ENCODE measurements at places on chromosomes 16 and 17.

GRCh38 chr17:79970576-79971068, 65.0 kb downstream of the TBC1D16 start:
- no peak for DNase-seq

DNA sequence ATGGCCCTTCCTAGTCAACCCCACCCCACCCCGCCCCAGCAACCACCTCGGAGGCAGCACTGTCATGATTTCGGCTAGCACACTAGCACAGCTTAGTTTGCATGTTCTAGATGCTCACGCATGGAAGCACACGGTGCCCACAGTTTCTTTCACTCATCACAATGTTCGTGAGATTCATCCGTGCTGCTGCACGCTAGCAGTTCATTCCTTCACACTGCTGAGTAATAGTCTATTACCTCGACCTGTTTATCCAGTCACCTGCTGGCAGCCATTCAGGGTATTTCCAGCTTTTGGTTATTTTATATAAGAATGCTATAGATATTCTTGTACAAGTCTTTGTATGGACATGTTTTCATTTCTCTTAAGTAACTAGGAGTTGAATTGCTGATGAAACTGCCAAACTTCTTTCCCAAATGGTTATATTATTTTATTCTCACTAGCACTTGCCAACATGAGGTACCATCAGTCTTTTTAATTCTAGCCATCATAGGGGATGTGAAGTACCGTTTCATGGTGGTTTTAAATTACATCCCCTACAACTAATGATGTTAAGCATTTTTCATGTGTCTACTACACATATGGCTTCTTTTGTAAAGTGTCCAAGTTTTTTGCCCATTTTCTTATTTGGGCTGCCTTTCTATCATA, 75.7 kb downstream of the CYTH1 start:
- DNase-seq = no peak

DNA sequence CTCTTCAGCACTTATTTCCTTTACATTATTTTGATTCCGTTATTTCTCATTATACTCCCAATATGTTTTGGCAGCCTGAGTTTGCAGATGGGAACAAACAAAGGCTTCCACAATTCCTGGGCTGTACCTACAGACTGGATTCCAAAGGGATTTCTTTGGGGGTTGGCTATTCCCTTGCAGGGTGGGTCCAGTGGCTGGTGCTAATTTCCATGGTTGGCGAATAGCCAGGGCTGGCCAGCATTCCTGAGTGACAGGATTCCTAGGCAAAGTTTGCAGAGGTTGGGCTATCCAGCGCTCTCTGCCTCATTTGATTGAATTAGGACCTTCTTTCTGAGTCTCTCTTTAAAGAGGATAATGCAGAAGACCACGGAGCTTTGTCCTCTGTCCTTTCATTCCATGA, 207.4 kb downstream of the MAF start:
- DNase-seq = no peak

DNA sequence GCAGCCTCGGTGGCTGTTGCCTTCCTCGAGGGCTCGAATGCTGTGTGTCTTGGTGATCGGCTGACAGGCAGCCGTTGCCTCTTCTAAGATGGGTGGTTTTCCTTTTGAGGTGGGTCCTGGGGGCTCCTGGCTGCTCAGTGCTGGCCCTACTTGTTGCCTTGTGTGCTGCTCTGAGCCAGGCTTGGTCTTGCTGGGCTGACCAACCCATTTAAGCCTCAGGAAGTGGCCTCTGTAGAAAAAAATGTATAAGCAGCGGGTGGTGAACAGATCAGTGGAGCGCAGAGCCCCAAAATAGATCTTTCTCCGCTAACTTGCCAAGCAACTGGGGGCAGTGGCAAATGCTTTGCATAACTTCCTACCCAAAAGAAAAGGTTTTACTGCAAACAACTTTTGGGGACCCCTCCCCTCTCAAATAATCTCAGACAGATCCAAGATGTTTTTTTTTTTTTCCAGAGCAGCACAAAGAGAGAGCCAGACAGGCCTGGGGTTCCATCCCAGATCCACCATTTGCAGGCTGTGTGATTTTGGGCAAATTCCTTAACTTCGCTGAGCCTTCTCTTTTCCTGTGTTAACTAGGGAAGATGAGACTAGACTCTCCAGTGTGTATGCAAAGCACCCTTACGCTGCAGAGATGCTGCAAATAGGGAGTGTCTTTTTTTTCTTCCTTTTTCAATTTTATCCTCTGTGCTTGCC, 42.5 kb downstream of the PLCG2 start:
- DNase-seq = no peak

DNA sequence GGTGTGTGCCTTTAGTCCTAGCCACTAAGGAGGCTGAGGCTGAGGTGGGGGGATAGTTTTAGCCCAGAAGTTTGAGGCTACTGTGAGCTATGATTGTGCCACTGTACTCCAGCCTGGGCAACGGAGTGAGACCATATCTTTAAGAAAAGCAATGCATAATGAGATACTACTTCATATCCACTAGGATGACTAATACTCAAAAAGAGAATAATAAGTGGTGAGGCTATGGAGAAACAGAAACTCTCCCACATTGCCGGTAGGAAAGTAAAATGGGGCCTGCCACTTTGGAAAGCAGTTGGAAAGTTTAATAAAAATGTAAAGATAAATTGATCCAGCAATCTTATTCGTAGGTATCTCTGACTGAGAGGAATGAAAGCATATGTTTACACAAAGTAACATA, 4.6 kb upstream of the NPIPB2 start:
- DNase-seq = no peak

- DNase-seq = no peak
Measured at GRCh38 chr17:79332011-79332554, 257.5 kb downstream of the ENGASE start.

DNA sequence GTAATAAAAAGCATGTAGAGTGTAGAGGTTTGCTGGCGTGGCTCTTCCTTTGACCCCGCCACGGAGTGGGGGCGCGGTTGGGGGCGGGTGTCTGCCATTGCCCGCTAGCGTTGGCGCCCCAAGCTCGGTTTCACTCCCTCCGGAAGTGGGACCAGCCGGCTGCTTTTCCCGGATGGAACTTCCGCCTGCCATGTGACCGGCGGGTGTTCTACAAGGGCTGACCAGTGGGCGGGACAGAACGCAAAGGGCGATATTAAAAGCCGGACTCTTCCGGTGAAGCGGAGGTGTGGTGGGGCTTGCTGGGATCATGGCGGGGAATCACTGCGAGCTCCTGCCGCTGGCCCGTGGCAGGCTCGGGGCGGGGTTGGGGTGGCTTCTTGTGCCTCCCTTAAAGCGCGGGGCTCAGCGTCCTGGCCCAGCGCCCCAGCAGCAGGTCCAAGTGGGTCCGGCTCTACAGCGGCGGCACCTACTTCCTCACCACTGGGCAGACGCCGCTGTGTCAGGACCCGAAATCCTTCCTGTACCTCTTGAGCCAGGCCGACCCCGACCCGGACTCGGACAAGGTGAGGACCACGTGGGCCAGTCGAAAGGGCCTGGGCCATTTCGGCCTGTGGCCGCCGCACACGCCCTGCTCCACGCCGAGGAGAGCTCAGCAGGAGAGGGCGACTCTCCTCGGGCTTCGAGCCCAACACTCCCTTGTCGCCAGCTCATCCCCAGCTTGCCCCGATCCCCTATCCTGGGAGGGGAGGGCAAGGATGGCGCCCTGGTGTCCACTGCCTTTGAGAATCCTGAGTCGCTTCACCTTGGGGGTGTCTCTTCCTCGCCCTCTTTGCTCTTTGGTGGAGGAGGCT, 65.6 kb downstream of the PDPK1 start:
- peak; percentile 72 for DNase-seq

DNA sequence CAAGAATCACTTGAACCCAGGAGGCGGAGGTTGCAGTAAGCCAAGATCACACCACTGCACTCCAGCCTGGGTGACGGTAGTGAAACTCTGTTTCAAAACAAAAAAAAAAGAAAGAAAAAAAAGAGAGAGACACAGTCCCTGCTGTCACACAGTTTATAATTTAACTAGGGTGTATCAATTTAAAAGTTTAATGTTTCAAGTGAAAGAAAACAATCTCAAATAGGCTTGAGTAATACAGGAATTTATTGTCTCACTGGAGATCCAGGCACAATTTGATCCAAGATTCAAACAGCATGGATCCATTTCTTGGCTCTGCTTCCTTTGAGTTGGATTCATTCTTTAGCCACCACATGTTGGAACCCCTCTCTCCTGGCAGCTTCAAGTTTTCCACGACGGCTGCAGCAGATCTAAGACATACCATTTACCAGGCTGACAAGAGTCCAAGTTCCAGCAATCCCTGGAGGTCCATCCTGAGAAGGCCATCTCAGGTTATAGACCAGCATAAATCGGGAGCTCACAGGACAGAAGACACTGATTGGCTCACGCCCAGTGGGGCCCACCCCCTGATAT, 97.5 kb downstream of the YPEL2 start:
- DNase-seq = no peak

- DNase-seq = no peak
Measured at GRCh38 chr17:32161506-32162365, 19.4 kb downstream of the RHOT1 start.

- no peak for DNase-seq
Measured at GRCh38 chr17:60168654-60169053, 18.9 kb downstream of the CA4 start.

DNA sequence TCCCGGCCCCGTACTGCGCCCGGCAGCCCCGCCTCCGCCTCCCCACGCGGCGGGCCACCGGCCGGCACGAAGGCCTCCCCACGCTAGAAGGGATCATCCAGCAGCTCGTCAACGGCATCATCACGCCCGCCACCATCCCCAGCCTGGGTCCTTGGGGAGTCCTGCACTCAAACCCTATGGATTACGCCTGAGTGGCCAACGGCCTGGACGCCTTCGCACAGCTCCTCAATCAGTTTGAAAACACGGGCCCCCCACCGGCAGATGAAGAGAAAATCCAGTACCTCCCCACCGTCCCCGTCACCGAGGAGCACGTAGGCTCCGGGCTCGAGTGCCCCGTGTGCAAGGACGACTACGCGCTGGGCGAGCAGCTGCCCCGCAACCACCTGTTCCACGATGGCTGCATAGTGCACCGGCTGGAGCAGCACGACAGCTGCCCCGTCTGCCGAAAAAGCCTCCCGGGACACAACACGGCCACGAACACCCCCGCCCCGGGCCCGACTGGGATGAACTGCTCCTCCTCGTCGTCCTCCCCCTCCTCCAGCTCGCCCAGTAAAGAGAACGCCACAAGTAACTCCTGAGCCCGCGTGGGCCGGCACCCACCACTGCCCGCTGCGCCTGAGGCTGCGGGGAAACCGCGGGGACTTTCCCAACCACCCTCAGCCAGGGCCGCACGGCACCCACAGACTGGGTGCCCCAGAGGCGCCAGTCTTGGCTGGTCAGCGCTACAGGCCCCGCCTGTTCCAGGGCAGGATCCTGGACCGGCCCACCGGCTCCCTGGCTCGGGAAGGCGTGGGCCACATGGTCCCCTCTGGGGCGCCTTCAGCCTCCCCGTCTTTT, 39.0 kb upstream of the AKAP1 start:
- no peak for DNase-seq

DNA sequence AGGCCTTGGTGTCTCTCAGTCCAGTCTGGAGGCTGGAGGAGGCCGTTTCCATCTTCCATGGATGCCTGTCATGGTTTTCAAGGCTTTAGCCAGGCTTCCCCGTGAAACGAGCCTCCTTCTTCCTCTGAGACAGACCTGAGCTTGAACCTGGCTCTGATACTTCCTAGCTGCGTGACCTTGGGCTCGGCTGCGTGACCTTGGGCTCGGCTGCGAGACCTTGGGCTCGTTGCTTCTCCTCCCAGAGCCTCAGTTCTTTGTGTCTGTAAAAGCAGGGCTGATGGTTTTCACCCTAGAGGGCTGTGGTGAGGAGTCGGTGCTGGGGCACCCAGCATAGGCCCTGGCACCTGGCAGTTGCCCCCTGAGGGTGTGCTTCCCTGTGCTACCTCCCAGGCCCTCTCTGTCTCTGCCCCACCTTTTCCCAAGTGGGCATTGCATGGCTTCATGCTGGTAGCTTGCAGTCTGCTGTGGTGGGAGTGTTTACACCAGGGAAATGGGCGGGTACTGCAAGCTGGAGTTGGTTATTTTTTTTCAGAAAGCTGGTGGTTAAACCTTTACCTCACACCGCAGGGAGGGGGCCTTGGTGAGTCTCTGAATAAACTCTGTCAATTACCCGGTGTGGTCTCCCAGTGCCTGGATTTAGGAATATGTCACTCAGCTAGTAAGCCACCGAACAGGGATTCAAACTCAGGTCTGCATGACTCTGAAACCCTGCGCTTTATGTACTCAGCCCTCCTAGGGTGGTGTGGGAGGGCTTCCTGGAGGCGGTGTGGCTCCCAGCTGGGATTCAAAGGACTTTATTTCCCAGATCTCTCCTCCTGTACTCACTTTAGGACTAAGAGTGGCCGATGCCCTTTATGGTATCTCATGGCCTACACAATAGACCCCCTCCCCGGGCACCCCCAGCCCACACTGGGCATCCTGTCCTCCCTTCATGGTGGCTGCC, 129.0 kb upstream of the CIBAR2 start:
- no peak for DNase-seq

DNA sequence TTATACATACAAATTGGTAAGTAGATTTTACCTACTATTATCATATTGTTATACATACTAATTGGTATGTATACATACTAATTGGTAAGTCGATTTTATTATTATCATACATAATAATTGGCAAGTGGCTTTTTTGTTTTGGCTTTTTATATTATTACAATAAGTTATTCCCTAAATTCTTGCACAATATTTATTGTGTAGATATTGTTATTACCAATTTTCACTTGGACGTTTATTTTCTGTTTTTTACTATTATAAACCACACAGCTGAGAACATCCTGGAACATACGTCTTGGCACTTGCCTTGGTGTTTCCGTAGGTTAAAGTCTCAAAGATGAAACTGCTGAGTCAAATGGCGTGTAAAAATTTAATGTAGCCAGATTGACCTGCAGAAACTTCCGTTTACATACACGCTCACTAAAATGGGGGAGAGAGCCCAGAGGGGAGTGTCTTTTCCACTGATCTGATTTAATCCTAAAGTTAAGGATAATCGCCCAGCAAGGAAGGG, 18.9 kb downstream of the GNGT2 start:
- DNase-seq = no peak

Data from activated naive CD8-positive, alpha-beta T cell treated with anti-CD3 and anti-CD28 coated beads, Interleukin-2, amount 50 U/mL, for 16 hours (primary cell).